Activated CD8-positive, alpha-beta memory T cell treated with anti-CD3 and anti-CD28 coated beads for 1 hour (primary cell): ENCODE measurements at places on chromosomes 6 and 20.

GRCh38 chr20:63032861-63033793 is 26.4 kb upstream of the BHLHE23 start:
- DNase-seq = no peak

- no peak for DNase-seq
Observed at GRCh38 chr6:139982195-139982594, 607.7 kb upstream of the CITED2 start.

DNA sequence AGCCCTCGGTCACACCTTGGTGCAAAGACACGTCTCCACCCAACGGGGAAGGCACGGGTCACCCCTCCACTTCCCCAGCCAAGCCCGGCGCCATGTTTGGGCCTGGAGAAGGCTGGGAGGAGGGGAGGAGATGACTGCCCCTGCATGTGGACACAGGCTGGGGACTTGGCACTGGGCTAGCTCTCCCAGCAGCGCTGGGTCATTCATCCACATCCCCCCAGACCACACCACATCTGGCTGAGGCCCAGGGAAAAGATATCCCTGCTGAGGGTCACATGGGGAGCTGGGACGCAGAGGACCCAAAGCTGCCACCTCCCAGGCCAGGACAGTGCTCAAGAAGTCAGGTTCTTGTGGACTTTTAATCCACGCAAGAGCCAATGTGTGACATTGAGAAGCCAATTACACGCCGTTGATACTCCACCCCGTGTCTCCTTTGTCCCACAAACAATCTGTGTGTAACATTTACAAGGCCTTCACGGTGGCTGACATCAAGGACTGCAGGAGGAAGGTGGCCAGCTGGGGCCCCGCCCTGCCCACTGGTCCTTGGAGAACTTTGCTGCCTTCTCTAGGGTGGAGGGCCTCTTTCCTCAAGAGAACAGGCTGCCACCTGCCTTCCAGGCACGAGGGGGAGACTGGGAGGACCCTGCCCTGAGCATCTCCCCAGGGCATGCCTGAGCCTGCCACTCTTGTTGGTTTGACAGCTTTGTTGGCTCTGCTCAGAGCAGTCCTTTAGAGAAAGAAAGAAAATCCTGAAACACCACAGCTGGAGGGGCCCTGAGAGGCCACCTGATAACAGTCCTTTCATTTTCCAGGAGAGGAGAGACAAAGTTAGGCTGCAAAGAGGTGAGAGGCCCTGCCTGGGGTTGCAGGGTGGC is 5.3 kb upstream of the IP6K3 start:
- no peak for DNase-seq

GRCh38 chr6:11580686-11581405 is 43.3 kb downstream of the TMEM170B start:
- no peak for DNase-seq

DNA sequence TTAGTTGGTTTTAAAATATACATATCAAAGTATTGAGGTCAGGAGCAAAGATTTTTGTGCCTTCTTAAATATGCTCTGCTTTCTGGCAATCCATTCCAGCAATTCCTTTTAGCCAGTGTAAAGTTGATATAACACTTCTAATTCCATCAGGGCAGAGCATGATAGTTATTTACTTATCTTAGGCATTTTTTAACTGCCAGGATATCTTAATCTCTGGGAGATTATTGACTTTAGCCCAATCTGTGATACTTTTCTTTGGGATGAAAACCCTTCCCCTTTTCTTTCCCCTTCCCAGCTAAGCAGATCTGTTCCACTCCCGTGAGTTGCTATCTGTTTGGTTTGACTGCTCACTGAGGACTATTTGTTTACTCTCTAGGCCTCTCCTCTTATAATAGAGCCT is 168.7 kb upstream of the RSPO3 start:
- DNase-seq = no peak

DNA sequence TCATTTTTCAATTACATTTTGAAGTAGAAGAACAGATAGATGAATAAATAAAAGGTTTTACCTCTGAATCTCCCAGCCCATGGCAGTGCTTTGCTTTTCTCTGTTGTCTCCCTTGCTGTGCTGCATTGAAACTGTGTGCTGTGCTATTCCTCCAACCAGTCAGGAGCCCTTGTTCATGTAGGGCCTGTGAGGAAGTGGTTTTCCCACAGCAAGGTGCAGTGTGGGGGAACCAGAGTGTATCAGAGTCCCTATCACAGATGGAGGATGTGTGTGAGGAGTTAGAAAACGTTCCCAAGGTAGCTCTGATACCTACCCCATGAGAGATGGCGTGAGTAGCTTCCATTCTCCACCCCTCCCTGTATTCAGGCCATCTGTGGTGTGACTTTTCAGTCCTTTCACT is 72.8 kb upstream of the RALGAPA2 start:
- no peak for DNase-seq

DNA sequence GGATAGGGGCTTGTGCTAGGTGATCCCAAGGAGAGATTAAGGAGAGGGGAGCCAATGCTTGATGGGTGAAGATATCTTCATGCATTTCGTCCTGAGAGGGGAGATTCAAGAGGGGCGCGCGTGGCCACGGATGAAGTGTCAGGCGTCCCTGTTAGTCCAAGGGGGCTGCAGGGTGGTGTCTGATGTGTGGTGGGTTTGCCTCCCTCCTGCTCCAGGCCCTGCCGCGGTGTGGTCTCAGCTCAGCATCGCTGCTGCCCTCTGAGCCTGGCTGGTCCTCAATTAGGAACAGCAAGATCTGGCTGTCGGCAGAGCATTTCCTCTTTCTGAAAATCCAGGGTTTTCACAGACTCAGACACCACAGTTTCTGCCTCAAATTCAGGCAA is 318.0 kb downstream of the THBS2 start:
- no peak for DNase-seq

DNA sequence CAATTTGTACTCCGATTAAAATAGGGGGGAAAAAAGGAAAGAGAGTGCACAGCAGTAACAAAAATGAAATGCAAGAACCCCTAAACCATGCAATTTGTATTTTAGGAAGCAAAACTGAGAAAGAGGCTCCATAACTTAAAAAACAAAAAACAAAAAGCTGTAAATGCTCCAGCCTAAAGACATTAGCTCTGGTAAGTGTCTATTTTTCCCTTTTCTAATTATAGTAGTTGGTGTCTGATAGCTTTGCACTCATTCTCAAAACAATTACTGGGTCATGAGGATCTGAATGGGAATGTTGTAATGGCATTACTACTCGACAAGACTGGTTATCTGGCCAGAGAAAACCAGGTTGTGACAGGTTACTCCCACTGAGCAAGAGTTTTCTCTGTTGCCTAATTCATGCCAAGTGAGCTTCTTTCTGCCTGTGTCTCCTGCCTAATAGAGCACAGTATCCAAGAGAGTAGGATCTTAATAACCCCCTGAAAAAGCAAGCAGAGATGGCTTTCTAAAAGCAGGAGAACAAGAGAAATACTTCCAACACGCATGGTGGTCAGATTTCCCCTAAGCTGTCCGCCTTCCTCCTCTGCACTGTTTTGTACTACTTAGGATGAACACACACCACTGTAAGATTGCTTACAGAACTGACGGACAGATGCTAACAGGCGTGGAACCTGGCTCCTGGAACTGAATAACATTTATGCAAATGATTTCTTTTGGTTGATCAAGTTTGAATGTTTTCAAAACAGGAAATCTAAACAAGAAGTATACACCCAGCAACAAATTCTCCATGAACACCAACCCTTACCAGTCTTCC is 86.4 kb downstream of the FKBP5 start:
- DNase-seq = no peak

- no peak for DNase-seq
Observed at GRCh38 chr6:81480139-81480538, 272.3 kb downstream of the TENT5A start.

- no peak for DNase-seq
Observed at GRCh38 chr6:122817766-122818165, 28.7 kb downstream of the SMPDL3A start.

- DNase-seq = no peak
Observed at GRCh38 chr6:127289934-127290333, 23.3 kb downstream of the RNF146 start.

DNA sequence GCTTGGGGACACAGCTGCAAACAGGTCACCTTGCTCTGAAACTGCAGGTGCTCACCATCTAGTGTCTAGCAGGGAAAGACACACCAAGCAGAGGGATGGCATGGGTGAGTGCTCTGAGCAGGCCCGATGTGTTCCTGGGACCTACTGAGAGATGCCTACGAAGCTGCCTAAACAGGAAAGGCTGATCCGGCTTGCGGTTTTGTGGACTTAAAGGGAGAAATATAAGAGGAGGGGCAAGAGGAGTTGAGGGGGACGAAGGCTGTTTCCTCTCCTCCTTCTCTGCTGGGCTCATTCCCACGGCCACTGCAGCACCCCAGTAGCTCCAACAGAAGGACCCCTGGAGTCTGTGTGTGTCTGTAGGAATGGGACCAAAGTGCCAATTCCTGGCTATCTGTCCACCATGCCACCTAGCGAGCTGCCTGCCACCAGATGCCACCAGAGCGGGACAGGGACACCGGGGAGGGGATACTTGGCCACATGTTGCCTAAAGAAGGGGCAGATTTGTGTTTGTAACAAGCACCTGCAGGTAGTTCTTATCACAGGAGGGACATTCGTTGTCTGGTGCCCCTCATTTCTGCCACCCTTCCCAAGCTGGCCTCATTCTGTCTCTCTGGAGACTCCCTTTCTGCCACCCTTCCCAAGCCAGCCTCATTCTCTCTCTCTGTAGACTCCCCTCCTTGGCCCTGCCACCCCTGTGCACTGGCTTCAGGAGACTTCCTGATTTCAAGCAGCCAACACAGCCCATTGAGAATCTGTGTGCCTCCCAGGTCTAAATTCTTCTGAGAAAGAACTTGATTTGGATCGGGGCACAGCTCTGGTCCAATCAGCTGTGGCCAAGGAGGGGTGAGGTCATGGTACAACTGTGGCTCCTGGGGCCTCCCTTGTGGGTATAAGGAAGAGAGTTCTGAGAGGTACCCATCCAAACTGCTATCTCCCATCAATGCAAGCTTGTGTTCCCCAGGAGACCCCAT is 221.8 kb downstream of the ANKRD60 start:
- no peak for DNase-seq

GRCh38 chr6:142189057-142189456 is 42.0 kb downstream of the VTA1 start:
- DNase-seq = no peak

- no peak for DNase-seq
Observed at GRCh38 chr20:59182401-59183044, 18.9 kb downstream of the ZNF831 start.

GRCh38 chr20:49823152-49823847 is 10.7 kb downstream of the SLC9A8 start:
- DNase-seq = no peak

DNA sequence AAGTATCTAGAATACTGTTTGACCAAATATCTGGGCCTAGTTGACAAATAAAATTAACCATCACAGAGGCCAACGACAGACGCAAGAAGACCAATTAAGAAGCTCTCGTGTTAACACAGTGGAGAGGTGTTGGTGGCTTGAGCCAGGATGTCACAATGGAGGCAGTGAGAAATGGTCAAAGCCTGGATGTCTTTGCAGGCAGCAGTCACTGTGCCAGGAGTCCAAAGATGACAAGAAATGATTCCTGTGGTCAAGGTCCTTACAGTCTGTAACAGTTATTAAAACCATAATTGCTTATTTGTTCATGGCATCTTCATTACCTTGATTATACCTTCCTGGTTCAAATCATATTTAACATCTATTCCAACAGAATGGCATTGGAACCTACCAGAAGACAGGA is 91.3 kb upstream of the EDN1 start:
- no peak for DNase-seq

DNA sequence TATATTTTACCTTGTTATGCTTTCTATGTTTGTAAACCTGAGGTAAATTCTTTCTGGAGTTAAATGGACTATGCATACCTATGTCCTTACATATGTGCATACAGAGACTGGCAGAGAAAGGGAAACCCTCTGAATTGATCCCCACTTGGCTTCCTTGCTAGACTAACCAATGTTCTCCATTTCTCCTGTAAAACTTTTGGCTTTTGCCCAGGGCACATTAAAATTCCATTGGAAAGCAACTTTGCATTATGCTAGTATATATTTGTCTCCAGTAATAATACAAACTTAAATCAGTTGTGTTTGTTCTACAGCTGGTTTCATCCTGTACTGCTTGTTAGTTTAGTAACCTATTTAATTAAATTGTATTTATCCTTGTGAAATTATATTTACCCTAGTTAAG is 646.0 kb upstream of the MARCKS start:
- DNase-seq = no peak

GRCh38 chr6:13159300-13159699 is 169.0 kb downstream of the TBC1D7 start:
- DNase-seq = no peak

DNA sequence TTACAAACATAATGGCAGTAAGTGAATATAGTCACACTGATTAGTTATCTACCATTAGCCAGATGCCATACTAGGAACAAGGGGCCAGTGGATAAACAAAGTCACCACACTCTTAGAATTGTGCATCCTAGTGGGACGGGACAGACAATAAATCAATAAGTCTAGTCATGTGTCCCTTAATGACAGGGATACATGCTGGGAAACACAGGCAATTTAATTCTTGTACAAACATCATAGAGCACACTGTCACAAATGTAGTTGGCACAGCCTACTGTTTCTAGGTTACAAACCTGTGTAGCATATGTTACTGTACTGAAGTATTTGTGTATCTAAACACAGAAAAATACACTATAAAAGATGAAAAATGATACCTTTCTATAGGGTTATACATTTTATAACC is 123.0 kb upstream of the FAM184A start:
- DNase-seq = no peak

- DNase-seq = no peak
Observed at GRCh38 chr20:42611423-42611822, 578.3 kb downstream of the PTPRT start.

- no peak for DNase-seq
Observed at GRCh38 chr20:23086931-23087411, 847 bp upstream of the CD93 start.

DNA sequence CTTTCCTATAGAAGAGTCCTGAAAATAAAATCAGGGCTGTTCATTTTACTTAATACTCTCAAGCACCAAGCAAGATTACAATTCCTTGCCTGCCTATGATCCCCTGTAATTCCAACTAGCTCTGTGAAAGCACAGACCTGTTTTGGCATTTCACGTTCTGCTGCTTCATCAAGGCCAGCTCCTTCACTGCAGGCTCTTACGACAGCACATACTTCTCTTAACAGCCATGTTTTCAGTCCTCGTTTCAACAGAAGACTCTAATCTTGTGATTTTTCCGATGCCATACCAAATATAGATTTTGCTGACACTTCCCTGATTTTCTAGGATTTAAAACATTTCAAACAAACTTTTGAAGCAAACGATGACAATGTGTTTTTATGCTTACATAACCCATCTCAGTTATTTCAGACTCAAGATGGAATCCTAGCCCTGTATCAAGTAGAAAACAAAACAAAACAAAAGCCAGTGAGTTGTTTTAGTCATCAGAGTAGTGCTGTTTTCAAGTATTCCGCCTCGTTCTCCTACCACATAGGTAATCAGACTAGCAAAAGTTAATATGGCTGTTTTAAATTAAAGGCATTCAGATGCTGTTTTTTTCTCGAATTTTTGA is 616.5 kb upstream of the CITED2 start:
- DNase-seq = no peak

DNA sequence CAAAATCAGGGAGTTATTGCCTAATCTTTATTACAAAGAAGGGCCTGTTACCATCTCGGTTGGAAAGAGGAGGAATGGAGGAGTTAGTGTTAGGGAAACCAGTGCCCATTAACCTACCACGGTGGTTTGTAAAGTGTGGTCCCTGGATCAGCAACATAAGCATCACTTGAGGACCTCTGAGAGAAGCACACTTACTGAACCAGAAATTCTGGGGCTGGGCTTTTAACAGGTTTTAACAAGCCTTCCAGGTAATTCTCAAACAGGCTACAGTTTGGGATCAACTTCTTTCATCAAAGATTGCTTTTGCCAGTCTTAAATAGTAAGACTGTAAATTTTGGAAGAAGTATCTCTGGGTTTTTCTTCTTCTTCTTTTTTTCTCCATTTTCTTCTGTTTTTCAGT is 329.5 kb upstream of the JAG1 start:
- no peak for DNase-seq
